ENCODE measurements at places on chromosomes 6 and 20.

GRCh38 chr6:144652292-144652891, 367.3 kb downstream of the UTRN start:
- DNase-seq, result no peak

DNA sequence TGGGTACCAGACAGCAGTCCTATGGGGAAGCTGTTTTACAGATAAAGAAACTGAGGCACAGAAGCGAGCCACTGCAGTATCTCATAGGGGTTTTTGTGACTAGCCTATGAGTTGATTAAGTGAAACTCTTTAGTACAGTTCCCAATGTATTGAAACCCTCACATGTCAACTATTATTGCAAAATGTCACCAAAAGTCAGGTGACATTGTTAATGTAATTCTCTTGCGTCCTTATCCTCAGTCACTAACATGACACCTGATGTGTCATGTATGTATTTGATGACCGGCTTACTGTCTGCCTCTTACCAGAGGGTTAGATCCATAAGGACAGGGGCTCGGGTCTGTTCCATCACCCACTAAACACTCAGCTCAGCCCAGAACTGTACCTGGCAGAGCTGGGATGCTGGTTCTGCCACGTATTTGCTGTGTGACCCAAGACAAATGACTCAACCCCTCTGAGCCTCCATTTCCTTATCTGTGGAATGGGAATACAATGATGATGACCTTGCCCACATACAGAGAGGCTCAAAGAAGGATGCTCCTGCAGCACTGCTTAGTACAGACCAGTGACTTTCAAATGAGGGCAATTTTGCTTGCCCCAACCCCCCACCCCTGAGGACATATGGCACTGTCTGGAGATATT, 32.9 kb downstream of the PREX1 start:
- no peak for DNase-seq

- peak; percentile 29 for DNase-seq
Measured at GRCh38 chr6:148177589-148178233, 164.9 kb upstream of the SASH1 start.

DNA sequence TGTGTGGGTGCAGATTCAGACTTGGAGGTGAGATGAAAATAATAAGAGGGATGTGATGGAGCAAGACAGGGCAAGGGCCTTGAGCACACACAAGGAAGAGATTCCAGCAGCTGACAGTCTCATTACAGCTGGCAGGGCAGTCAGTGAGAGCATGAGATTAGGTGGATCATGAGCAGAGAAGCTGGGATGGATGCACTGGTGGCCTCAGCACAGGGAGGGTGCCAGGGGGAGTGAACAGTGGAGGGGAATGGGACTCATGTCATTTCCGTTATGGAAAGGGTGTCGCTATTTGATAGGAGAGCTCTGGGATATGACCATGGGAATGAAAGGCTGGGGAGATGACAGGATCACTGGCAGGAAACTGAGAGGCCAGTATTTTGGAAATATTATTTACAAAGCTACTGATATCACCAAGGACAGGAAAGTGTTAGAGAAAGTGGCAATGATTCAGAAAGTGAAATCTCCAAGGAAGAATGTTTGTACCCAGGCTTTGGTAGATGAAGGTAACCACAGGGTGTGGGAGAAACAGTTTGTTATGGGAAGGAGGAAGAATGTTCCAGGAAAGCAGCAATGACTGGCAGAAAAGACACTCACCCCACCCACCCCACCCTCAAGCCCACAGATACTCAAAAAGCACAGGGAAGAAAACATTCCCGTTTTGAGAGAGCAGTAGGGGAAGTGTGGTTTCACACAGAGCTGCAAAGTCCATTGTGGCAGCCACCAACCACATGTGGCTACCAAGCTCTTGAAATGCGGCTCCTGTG, 214.7 kb upstream of the PROKR2 start:
- no peak for DNase-seq

DNA sequence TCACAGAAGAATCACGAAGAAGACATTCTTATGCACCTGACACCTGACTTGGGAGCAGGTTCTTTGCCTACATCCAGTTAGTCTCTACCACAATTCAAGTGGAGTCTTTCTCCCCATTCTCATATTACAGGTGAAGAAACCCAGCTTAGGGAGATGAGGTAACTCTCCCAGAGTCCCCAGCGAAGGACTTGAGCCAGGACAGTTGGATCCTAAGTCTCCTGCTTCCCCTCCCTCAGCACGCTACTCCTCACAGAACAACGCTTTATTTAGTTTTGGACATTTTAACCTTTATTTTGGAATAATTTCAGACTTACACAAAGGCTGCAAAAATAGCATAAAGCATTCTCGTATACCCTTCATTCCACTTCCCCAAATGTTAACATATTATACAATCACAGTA, 824 bp upstream of the CSTL1 start:
- no peak for DNase-seq

DNA sequence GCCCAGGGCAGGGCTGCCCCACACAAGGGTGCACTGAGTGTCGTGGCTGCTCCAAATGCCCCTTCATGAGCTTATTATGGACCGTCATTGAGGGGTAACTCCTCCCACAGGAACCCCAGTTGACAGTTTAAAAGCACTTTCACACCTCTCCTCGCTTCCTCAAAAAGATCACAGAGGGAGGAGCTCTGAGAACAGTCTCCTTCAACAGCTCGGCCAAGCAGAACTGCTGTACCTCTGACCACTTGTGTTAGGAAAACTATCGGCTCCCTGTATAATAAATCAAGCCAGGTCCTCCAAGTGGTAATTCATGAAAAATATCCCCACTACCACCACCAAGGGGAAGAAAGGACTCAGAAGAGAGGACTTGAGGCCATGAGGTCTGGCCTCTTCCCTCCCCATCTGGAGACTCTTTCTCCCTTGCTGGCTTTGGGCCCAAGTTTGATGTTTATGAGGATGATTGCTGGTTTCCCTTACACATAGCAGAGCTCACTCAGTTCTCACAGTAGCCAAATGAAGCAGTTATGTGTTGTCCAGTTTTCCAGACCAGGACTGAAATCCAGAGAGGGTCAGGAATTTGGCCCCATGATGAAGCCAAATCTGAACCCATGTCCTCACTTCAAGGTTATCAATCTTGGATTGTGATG, 8.7 kb downstream of the SNX21 start:
- DNase-seq, result no peak

DNA sequence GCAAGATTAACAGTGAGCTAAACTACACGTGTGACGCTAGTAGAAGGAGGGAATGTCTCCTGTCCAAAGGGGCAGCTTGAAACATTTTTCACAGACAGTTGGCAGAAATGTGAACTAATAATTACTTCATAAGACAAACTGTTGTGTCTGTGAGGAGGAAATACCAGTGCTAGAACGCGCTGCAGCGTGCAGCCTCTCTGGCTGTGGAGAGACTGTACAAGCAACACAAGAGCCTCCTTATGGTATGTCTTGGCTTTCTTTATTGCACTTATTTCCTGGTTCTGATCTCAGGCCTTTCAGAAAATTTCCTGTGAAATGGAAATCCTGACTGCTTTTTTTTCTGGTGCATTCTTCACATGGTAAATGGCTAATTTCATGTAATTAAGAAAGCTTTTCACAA, 25.3 kb upstream of the TIAM2 start:
- no peak for DNase-seq

- DNase-seq, result no peak
Measured at GRCh38 chr6:150491131-150491810, 108.4 kb upstream of the PLEKHG1 start.

DNA sequence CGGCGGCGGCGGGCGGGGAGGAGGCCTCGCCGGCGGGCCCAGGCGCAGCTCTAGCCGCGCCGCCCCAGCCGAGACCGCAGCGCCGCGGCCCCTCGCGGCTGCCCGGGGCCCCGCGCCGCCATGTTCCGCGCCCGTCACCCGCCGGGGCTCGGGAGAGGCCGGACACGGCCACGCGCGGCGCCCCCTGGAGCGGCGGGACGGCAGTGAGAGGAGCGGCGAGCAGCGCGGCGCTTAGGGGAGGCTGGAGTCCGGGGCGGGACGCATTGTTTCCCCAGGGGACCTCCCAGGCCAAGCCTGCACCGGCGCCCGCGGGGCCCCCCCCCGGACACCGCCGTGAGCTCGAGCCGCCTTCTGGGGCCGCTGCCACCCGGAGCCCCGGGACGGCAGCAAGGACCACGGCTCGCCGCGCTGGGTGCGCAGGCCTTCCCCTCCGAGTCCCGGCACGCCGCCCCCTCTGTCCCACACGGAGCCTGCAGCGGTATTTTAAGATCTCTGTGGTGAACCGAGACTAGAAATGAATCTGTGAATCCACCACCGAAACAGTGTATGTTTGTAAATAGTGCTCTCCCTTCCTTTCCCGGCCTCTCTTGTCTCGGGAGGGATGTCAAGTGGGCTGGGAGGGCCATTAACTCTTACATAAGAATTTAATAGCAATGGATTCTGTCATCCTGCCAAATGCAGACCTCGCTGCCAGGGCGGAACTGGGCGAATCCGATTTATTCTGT, 424 bp upstream of the KIF13A start:
- DNase-seq, result no peak

DNA sequence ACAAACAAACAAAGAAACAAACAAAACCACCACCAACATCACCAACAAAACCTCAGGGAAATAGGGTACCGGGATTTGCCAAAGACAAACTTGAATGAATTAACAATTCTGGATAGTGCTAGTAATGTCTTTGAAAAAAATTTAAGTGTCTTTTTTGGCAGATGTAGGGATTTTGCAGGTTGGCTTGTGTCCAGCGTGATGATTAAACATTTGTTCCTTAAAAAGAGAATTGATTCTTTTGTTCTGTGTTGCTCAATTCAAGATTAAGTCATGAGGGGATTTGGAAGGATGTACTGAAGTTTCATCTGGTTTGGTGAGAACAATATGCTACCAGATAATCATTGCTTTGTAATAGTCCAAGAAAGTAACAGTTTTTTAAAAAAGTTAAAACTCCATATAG, 125.1 kb upstream of the HS3ST5 start:
- no peak for DNase-seq

- no peak for DNase-seq
Measured at GRCh38 chr20:47506335-47506734, 4.6 kb downstream of the NCOA3 start.

- no peak for DNase-seq
Measured at GRCh38 chr6:7587631-7588100, 2.3 kb upstream of the SNRNP48 start.

- no peak for DNase-seq
Measured at GRCh38 chr6:45441851-45442453, 64.2 kb upstream of the SUPT3H start.

DNA sequence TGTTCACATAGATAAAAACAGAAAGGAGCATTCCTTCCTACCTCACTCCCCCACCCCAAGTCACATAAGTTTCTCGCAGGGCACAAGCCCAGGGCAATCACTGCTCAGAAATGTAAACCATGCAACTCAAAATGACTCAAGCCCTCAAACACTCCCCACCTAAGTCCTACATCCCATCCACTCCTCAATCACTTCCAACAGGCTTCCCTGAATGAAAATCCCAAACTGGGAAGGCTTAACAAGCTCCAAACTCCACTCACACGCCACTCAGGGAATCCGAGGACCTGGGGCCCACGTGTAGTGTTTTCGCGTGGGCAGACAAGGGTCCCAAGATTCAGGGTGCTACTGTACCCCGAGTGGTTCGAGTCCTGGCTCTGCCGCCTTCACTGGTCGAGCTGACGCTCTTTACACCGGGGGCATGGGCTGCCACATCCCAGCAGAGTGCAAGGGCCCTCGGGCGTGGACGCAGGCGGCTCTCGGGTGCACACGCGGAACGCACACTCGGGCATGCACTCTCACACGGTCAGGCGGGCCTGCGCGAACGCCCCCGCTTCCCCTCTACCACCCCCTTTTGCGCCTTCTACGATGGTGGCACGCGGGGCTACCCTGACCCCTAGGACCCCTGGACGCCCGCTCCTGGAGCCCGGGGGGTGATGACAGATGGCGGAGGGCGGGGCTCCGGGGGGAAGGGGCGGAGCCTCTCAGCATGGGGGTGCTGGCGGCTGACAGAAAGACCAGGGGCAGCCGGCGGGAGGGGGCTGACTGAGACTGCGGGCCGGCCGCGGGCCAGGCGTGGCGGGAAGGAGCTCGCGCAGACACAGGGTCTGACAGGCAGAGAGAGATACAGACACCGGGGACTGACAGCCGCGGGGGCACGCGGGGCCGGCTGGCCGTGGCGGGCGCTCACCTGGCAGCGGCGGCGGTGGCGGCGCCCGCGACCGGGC, 657 bp downstream of the ZHX3 start:
- peak; percentile 11 for DNase-seq

DNA sequence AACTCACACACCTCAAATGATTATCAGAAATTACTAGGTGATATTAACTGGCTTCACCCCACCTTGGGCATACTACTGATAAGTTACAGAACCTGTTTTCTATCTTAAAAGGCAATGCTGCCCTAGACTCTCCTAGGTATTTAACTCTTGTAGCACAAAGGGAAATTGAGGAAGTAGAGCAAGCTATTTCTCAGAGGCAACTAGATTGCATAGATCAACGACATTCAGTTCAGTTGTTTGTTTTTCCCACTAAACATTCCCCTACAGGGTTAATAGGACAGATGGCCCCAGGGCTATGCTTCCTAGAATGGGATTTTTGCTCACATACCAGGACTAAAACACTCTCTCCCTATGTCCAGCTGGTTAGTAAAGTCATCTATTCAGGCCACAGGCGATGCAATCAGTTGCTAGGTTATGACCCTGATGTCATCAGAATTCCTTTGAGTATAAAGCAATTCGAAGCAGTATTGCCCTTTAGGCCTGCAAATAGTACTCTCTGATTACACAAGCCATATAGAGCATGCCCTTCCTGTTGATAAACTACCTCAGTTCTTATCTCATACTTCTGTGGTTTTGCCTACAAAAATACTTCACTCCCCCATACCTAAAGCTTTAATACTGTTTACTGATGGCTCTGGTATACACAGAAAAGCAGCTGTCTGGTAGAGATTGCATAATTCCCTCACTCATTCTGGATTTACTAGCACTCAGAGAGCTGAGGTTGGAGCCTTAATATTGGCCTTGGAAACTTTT, 67.4 kb upstream of the ASCC3 start:
- no peak for DNase-seq

DNA sequence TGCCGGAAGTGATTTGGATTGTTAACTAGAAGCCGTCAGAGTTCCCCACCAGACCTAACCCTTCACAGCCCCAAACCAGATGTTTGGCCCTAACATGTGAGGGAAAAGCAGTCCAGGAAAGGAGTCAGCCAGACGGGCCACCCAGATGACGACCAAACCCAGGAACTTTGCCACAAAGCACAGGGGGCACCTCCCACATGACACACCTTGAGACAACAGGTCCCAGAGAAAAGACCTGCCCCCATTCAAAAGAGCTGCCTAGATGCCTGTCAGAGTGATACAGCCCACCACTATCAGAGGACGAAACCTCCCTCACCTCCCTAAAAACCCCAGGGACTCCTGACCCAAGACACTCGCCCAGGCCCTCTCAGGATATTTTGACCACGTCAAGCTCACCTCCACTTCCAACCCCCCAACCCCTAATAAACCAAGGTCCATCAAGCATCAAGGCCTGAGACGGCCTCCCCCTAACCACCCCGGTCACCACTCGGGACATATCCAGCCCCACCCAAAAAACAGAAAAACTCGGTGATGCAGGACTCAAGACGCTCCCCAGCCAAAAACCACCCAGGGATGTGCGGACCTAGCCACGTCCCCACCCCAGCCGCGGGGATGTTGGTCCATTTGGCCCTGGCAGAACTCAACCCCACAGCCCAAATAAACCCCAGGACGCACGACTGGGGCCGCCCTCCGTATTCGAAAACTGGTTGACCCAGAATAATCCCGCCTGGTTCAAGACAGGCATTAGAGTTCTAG, 662 bp downstream of the ZNF343 start:
- DNase-seq, result no peak

GRCh38 chr6:103036846-103037245, 1643.3 kb downstream of the GRIK2 start:
- DNase-seq, result no peak
